Fibroblast of mammary gland (primary cell): ENCODE measurements at places on chromosomes 6 and 20.

GRCh38 chr6:40809627-40810026, 222.5 kb upstream of the LRFN2 start:
- no peak for DNase-seq

GRCh38 chr20:51594236-51595057, 51.9 kb upstream of the NFATC2 start:
- no peak for DNase-seq

GRCh38 chr6:139369068-139369467, 5.4 kb downstream of the CITED2 start:
- no peak for DNase-seq

GRCh38 chr6:41371461-41371991, 36.1 kb downstream of the NCR2 start:
- peak; percentile 20 for DNase-seq

DNA sequence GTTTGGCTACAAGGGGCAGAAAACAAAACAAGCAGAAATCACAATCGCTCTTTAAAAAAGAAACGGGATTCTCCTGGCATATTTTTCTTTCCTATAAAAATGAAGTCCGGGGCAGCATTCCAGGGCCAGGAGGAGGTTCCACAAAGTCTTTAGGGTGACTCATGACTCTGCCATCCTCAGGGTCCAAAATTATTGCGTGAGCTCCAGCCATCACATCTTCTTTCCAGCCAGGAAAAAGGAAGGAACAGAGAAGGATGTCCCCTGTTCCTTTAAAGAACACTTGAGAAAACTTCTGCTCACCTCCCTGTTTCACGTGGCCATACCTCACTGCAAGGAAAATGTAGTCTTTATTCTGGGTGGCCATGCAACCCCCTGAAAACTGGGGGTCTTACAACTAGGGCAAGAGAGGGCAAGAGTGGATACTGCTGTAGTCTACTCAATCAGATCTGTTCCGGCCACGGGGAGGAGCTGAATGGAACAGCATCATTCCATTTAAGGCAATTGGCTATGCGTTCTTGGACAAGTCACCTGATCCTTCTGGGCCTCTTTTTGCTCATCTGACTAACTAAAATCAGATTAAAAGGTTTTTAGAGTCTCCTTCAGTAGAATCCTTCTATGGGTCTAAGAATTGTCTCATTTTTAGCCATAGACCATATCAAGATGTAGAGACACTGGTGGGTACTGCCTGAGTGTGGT, 49.4 kb downstream of the CTCFL start:
- DNase-seq: no peak

GRCh38 chr6:111769365-111770152, 103.7 kb downstream of the FYN start:
- DNase-seq: no peak

DNA sequence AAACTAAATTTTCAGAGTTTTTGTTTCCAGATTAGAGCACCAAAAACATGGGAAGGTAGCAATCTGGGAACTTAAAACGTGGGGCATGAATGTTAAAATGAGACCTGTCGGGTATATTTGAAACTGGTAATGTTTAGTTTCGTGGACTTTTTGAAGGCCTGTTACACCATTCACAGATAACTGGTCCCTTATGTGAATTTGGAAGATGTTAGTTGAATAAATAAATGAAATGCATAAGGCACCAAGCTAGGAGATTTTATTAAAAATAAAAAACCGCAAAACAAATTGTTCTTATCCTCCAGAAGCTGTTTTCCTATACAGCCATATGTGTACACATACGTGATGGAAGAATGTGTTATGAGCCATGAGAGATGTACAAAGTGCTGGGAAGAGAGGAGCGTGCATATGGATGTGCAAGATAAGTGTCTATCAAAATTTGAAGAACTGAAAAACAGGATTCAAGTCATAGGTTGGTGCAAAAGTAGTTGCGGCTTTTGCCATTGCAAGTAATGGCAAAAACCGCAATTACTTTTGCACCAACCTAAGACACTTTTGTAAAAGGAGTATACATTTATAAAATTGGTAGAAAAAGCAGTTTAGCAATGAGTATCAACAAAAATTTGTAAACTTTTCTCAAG, 700 bp upstream of the MCUR1 start:
- peak; percentile 29 for DNase-seq

DNA sequence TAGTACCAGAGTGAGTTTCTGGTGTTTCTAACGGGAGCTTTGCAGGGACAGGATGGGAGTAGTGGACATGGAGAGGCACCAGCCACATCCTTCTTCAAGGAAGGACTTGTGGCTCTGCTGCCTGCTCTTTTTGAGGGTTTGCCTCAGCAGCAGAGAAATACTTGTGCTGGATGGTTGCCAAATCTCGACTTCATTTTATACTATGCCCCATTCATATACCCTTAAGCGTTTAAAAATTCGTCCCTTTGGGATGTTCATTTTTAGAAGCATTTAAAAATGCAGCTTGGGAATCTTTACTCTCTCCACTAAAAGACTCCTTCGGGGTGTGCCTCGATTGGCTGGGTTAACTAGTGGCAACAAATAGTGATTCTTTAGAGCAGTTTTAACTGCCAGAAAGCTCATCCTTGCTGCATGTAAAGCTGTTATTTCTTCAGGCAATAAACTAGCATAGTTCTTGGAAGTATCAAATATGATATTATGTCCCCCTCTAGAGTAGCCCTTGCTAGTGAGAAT, 126.5 kb upstream of the B3GAT2 start:
- DNase-seq: no peak

- no peak for DNase-seq
Observed at GRCh38 chr6:69973763-69974162, 107.4 kb downstream of the COL19A1 start.

- no peak for DNase-seq
Observed at GRCh38 chr6:143174516-143174915, 113.8 kb downstream of the AIG1 start.

DNA sequence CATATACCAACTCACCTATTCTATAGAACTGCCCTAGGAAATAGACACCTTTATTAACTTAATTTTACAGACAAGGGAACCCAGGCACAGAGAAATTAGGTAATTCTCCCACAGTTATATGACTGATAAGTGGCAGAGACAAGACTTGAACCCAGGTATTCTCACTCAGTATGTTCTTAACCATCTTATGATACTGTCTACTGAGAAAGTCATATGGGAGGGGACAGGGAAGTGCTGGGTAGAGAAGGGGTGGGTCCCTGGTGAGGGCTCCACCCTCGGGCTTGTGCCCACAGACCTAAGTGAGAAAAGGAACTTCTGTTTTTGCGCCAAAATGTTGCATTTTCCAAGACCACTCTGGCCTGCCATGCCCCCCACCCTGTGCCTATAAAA, 123.5 kb downstream of the RNF144B start:
- no peak for DNase-seq

DNA sequence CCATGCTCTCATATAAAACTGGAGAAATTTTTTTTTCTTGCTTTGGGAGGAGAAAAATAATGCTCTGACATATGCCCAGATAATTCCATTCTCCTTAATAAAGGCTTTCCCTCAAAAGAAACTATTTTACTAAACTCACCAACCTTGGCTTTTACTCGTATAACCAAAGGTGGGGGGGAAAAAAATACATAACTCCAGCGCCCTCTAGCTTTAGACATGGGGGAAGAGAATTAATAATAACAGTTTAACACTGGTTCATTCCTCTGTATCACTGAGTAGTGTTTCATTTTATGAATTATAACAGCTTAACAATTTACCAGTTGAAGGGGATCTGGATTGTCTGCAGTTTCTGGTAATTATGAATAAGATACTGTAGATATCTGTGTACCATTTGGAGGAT, 1226.1 kb downstream of the GRIK2 start:
- peak; percentile 0 for DNase-seq

DNA sequence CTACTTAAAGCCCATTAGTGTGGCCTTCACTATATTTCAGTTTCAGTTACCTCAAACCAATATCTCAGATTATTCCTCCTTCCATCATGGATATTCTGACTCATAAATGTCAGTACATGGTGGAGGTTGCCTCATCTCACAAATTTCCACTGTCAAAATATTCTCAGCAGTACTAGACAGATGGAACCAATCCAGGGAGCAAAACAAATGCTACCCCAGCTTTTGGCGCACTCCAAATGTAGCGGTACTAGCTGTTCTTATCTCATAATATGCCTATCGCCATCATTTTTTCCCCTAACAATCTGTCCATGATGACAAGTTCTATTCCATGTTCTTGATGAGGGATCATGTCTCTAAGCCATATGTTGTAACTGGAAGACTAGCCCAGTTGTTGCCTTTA, 1026.1 kb downstream of the KIF16B start:
- DNase-seq: no peak

DNA sequence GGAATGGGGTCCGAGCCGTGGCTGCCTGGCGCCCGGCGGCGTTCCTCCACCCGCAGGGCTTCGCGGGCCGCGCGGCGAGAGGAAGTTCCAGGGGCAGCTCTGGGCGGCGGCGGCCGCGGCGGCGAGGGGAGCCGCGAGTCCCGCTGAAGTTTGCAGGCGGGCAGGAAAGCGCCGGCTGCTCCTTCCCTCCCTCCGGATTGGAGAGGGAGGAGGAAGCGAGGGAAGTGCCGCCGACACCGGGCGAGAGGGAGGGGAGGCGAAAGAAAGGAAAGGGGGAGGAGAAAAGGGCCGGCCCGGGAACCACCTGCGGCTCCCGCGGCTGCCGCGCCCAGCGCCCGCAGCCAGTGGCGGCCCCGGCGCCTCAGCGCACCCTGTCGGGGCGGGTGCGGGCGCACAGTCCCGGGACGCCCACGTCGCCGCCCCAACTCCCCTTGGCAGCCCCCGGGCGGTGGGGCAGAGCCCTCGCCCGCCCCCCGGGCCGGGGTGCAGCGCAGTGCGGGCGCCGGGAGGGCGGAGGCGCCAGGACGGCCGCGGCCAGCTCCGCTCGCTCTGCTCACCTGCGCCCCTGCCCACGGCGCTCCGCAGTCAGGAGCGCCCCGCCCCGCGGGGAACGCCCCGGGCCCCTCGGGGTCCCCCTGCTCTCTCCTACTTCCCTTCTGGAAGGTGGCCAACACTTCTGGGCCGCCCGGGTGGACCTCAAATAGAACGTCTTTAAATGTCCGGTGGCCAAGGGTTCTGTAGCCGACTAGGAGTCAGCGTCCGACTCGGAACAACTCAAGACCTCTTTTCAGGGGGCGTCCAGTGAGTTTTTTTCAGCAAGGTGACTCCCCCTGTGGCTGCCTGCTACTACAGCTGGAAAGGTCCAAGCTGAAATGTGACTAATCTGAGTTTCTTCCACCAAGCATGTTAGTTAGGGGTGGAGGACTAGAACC, 80.3 kb upstream of the CCDC28A start:
- peak; percentile 52 for DNase-seq
